Activated CD4-positive, alpha-beta memory T cell treated with anti-CD3 and anti-CD28 coated beads for 36 hours (primary cell): ENCODE measurements at places on chromosomes 6 and 20.

- no peaks in the 10 kb centered on the region for H3K36me3 ChIP-seq
- H3K4me3 ChIP-seq, result no peak overlapping the region
- H3K27ac ChIP-seq, result no peak overlapping the region
- H3K27me3 ChIP-seq, result peaks cover 21% of the 10 kb centered on the region
Measured at GRCh38 chr6:15839969-15840541, 177.2 kb upstream of the DTNBP1 start.

DNA sequence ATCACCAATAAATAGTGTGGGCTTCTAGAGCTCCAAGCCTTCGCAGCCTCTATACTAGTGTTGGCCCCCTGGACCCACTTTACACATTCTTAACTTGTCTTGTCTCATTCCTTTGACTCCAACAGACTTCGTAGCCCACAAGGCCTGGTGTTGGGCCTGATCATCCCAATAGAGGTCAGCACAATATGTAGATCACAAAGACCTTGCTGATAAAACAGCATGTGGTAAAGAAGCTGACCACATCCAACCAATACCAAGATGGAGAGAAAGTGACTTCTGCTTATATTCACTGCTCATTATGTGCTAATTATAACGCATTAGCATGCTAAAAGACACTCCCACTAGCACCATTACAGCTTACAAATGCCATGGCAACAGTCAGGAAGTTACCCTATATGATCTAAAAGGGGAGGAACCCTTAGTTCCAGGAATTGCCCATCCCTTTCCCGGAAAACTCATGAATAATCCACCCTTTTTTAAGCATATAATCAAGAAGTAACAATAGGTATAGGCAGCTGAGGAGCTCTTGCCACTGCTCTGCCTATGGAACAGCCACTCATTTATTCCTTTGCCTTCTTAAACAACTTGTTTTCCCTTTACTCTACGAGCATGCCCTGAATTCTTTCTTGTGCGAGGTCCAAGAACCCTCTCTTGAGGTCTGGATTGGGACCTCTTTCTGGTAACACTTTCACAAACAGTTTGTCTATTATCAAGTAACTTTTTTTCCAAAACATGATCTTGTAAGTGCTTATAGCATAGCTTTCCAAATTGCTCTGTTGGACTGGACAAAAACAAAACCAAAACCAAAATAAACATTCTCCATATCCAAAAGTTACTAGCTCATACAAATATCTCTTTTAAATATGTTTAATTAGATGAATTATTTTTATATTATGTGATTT, 54.6 kb upstream of the ECHDC1 start:
- no peaks in the 10 kb centered on the region for H3K27me3 ChIP-seq
- DNase-seq, result no peak
- no peak overlapping the region for H3K27ac ChIP-seq
- H3K4me3 ChIP-seq, result no peak overlapping the region
- H3K4me1 ChIP-seq, result peaks cover 5% of the 10 kb centered on the region

DNA sequence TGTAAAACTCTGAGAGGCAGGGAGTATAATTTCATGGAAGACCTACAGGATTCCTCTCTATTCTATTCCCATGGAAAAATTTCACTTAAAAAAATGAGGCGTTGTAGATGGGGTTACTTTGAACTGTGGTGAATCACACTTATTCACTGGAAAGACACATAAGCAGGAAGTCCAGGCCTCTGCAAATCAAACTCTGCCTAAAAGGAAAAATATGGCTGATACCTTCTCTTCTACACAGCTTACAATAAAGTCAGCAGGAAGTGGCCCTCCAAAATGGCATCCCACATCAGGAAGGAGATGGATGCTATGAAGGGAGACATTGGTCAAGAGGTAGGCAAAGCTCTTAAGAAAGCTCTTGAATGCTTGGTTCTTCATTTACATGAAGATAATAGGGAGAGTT, 115.9 kb downstream of the FYN start:
- H3K36me3 ChIP-seq, result peaks cover 68% of the 10 kb centered on the region
- no peaks in the 10 kb centered on the region for H3K27me3 ChIP-seq
- H3K27ac ChIP-seq, result peak overlapping the region; percentile 95

DNA sequence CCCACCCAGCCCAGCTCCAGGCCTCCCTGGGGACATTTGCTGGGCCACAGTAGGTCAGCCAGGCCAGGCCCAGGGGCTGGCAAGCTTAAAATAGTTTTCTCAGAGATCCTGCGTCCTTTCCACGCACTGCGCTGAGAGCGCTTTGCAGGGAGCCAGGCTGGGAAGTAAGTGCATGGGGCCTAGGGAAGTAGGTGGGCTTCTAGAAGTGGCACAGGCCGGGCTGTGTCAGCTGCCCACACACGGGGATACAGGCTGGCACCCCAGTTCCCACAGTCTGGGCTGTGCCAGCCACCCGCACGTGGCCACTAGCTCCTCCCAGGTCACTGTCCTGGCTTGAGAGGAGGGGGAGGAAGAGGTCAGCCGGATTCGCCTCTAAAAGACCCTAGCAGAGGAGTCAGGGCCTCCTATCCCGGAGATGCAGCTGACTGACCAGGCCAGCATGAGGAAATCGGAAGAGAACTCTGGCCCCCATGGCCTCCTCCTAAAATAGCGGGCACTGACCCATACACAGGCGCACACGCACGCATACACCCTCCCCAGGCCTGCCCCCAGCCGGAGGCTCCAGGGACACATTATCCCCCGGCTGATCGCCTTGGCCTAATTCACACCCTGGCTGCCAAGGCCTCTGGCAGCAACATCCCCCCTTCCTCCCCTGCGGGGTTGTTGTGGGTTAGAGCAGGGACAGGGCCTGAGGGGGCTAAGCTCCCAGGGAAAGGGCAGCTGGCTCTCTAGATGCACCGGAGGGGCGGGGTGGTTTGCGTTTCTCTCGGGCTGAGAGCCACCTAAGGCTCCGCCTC, 5.4 kb downstream of the SLCO4A1 start:
- DNase-seq, result no peak
- H3K4me3 ChIP-seq, result no peak overlapping the region
- H3K4me1 ChIP-seq, result peaks cover 29% of the 10 kb centered on the region
- H3K36me3 ChIP-seq, result peaks cover 7% of the 10 kb centered on the region
- no peaks in the 10 kb centered on the region for H3K27me3 ChIP-seq
